CD4-positive, alpha-beta T cell treated with Interleukin-21 for 1 hour (primary cell): ENCODE measurements at places on chromosomes 7 and 10.

GRCh38 chr10:91022924-91023699, 102.2 kb upstream of the ANKRD1 start:
- DNase-seq = no peak

DNA sequence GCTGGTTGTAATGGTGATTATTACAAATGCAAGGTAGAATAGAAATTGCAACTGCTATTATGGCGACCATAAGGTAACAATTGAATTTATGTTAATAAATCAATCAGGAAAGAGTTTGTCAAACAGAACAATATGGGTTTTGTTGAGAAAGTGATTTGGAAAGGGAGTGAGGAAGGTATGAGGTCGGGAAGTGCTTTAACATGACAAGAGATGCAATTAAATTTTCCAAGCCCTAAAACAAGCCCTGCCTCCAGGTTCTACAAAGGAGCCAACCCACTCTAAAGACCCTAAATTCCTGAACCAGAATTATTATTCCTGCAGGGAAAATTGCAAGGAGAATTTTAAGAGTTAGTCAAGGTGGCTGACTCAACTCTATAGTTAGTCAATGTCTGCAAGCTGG, 363.7 kb downstream of the BMPER start:
- no peak for DNase-seq

DNA sequence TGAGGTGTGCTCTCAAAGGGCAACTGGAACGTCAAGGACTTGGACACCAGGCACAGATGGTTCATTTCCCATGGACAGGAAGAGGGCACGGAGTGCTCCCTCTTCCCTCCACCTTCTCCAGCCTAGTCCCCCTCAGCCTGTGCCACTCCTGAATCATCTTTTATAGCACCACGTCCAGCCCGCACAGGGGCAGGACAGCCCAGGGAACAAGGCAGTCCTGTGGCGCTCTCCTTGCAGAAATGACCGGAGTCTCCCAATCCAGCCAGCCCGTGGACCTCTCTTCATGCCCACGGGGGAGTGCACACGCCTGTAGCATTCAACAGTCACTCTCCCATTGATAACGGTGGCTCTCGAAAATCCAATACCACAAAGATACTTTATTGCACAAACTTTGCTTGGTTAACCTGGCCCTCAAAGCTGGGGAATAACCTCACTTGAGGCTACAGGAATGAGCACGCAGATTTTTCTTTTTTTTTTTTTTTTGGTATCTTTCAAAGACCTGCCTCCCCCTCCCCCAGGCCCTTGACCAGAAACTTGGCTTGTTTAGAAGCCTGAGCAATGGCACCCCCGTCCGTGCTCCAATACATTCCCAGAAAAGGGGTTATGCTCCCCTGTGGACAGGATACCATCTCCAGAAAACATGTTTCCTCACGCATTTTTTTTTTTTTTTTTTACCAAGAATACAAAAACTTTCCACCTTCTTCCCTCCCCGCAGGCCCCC, 733 bp downstream of the PRKCQ start:
- no peak for DNase-seq

- DNase-seq = no peak
Measured at GRCh38 chr7:70694971-70695794, 436.8 kb upstream of the GALNT17 start.

- no peak for DNase-seq
Measured at GRCh38 chr10:10492420-10492819, 525.3 kb upstream of the CELF2 start.
